ENCODE measurements at places on chromosomes 7 and 10.

GRCh38 chr7:115300231-115300870, 378.5 kb downstream of the MDFIC start:
- no peak overlapping the region for H3K4me3 ChIP-seq
- no peaks in the 10 kb centered on the region for H3K27me3 ChIP-seq
- no peak for DNase-seq
- H3K36me3 ChIP-seq, result no peaks in the 10 kb centered on the region
- no peaks in the 10 kb centered on the region for H3K4me1 ChIP-seq

- no peak overlapping the region for H3K4me3 ChIP-seq
- H3K27ac ChIP-seq, result no peak overlapping the region
- H3K36me3 ChIP-seq, result no peaks in the 10 kb centered on the region
These were observed 305.6 kb upstream of the PITRM1 start for GRCh38 chr10:3478153-3478552.

- no peak overlapping the region for H3K27ac ChIP-seq
- no peak overlapping the region for H3K4me3 ChIP-seq
- no peaks in the 10 kb centered on the region for H3K4me1 ChIP-seq
- no peaks in the 10 kb centered on the region for H3K27me3 ChIP-seq
- no peaks in the 10 kb centered on the region for H3K36me3 ChIP-seq
These were observed 16.1 kb upstream of the CUZD1 start for GRCh38 chr10:122861711-122862161.

DNA sequence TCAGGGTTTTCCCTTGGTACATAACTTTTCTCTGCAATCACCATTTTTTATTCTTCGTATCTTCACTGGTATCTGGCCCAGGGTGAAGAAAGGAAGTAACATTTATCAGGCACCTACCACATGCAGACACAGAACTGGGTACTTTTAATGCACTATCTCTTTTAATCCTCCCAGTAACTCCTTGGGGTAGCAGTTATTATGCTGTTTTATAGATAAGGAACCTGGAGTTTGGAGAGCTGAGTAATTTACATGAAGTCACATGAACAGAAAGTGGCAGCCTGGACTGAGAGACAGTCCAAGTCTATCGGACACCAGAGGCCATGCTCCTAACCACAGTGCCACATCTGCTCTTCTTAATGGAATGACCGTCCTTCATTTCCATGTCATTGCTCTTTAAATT, 117.1 kb upstream of the PODXL start:
- DNase-seq, result no peak
- no peaks in the 10 kb centered on the region for H3K4me1 ChIP-seq
- no peaks in the 10 kb centered on the region for H3K36me3 ChIP-seq
- H3K27me3 ChIP-seq, result no peaks in the 10 kb centered on the region
- H3K4me3 ChIP-seq, result no peak overlapping the region
- no peak overlapping the region for H3K27ac ChIP-seq

DNA sequence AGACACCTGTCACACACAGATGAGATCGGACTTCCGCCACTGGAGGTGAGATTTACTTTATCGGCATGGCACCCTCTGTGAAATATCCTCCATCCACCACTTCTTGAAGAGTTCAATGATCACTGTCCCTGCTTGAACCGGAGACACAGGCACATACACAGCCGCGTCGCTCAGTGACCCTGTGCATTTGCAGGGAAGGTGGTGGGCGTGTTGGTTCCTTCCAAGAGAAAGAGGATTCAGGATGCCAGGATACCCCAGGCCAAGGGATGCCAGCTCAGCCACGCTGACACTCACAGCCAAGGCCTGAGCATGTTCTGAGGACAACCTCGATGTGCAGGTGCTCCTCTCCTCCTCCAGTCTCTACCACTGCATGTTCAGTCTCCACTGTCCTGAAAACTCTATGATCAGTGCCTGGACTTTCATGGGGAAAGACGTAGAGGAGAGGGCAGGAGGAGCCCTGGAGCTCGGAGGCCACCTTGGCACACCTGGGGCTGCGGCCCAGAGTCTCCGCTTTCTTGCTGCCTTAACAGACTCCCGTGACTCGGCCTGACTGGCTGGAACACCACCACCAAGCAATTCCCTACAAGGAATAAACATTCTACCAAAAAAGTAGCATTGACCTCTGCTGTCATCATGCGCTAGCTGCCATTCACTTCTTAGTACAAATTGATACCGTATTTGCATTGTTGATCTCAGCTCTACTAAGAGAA, 115.2 kb downstream of the TCERG1L start:
- peaks cover 8% of the 10 kb centered on the region for H3K36me3 ChIP-seq
- no peak overlapping the region for H3K4me3 ChIP-seq
- no peak for DNase-seq
- peaks cover 10% of the 10 kb centered on the region for H3K27me3 ChIP-seq
- no peak overlapping the region for H3K27ac ChIP-seq
